Caco-2 (cell line): ENCODE measurements at places on chromosomes 3 and 15. TPM values are rescaled to one million over a fixed set of nuclear protein-coding genes. Genes with fewer than 3 reads are reported as not detected.

The NDUFB5 gene
- 78.8 and 81.2 TPM in 2 replicates for total RNA-seq

The EHD4 gene
- 31.6 TPM in 2 replicates for total RNA-seq

The NR2F2 gene
- 134 and 140 TPM in 2 replicates for total RNA-seq

The ADGRG7 gene
- 2.9 and 4.2 TPM in 2 replicates for total RNA-seq

GRCh38 chr3:39989746-39990145, 180.3 kb downstream of the MYRIP start:
- no peak for DNase-seq

- no peak for DNase-seq
These were observed 20.7 kb upstream of the ERC2 start for GRCh38 chr3:56488812-56489600.

- DNase-seq: no peak
These were observed 56.5 kb downstream of the DCLK3 start for GRCh38 chr3:36707623-36708409.

DNA sequence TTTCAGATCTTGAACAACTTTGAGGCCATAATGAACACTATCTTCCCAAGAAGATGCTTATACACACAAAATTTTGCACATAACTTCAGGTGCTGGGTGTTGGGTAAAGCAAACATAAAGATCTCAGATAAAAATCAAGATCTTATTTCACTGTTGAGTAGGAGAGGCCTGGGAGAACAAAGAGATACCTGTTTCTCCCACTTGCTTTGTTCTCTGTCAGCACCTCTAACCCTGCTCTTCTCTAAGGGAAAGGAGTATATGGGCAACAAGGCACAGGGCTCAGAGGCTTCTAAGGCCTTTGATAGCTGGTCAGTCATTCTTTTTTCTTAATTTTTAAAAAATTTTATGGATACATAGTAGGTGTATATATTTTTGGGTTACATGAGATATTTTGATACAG, 3.6 kb upstream of the GK5 start:
- no peak for DNase-seq

GRCh38 chr3:11641683-11642430, 1.9 kb downstream of the VGLL4 start:
- DNase-seq: no peak

GRCh38 chr15:79380755-79381497, 51.2 kb upstream of the MINAR1 start:
- peak; percentile 78 for DNase-seq

- no peak for DNase-seq
These were observed 54.6 kb downstream of the LPP start for GRCh38 chr3:188208516-188208981.

DNA sequence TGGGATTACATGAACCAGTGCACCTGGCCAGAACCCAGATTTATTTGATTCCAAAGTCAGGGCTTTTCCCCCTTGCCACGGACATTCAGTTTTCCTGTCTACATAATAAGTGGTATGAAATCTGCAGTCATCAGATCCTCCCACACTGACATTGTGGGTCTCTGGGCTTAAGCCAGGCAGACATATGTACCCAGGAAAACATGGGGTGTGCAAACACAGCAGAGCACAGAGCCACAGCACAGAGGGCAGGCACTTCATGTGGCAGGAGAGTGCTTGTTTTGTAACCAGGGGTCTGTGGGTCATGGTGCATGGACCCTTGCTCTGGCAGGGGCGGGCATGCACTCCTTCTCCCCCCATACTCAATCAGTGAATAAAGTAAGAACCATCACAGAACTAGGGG, 6.1 kb upstream of the ABTB1 start:
- DNase-seq: no peak

DNA sequence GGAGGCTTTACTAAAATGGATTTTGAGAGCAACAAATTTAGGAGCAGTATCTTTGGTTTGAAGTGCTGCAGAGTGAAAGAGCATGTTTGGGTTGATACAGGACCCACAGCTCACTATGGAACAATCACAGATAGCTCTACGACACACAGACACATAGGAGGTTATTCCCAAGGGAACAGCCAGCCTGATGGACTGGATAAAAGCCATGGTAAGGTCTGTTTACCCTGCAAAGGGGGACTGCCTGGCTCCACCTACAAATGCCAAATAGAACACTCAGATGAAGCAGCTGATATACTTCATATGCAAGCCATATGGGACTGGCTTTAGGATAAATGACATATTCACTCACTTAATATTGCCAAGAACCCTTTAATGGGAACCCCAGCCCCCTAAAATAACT, 75.4 kb downstream of the CDC25A start:
- no peak for DNase-seq

- DNase-seq: no peak
These were observed 5.8 kb downstream of the RARB start for GRCh38 chr3:25433868-25434267.
